Activated CD4-positive, alpha-beta T cell treated with anti-CD3 and anti-CD28 coated beads for 48 hours (primary cell): ENCODE measurements at places on chromosomes 7 and 10.

GRCh38 chr10:89029181-89029580, 38.6 kb downstream of the FAS start:
- no peak for DNase-seq

DNA sequence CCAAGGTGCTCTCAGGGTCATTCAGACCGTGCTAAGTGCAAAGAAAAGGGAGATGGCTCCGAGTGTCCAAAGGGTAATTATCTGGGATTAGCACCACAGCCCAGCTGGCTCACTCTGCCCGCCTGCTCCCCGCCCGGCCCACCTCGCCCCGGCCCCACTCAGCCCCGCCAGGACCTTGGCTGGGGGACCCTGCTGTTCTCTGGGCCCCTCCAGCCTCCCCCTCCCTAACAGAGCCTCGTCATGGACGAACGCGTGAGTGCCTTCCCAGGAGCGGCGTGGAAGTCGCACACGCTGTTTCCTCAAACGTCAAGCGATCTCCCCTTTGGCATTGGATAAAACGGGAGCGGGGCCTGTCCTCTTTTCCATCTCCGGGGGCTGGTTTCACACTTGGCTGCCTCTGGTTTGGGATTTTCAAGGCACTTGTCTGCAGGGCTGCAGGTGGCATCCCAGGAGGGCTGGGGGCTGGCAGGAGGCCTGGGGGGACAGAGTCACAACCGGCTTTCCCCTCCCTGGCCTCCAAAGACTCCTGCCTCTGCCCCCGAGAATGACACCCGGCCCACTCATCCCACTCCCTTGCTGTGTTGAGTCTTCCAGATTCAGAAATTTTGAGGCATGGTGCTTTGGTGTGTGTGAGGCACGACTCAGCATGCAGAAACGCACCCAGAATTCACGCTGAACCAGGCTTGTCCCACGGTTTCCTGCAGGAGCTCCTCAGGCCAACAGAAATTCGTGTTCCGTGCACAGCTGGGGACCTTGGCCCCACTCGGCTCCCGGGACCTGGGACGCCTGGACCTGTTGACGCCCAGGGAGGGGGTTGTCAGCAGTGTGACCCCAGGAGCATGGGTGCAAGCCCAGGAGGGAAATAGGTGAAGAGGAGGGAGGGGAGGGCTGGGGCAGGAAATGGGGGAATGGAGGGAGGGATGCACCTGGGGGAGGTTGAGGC, 110.0 kb downstream of the PDGFA start:
- DNase-seq: no peak

GRCh38 chr7:6505685-6506559, 45.3 kb downstream of the GRID2IP start:
- no peak for DNase-seq

GRCh38 chr7:30379741-30380140, 95.3 kb downstream of the ZNRF2 start:
- no peak for DNase-seq

- no peak for DNase-seq
Measured at GRCh38 chr10:71714031-71714410, 5.6 kb downstream of the C10orf105 start.

- no peak for DNase-seq
Measured at GRCh38 chr7:157271315-157271990, 65.4 kb upstream of the DNAJB6 start.
